Activated T-cell treated with anti-CD3 and anti-CD28 coated beads, Interleukin-2, amount 50 U/mL, for 72 hours (primary cell): ENCODE measurements at places on chromosomes 4 and X.

- DNase-seq = no peak
Observed at GRCh38 chr4:173170182-173170778, 1.7 kb downstream of the GALNT7 start.

GRCh38 chr4:120801137-120801758 is 121.3 kb downstream of the PRDM5 start:
- DNase-seq = no peak

DNA sequence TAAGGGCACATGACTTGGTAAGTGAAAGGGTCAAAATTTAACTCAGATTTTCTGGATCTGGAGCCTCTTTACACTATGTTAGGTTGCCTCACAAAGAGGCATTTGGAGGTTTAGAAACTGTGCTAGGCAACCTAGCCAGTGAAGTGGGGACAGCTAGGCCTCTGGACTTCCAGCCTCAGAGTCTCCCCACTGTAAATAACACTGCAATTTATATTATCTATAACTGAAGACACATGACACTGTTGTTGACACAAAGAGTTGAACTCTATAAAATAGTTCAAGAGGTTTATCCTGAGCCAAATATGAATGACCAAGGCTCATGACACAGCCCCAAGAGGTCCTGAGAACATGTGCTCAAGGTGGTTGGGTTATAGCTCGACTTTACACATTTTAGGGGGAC is 74.9 kb upstream of the IQCM start:
- DNase-seq = no peak

GRCh38 chrX:11272863-11273262 is 20.4 kb upstream of the AMELX start:
- no peak for DNase-seq

DNA sequence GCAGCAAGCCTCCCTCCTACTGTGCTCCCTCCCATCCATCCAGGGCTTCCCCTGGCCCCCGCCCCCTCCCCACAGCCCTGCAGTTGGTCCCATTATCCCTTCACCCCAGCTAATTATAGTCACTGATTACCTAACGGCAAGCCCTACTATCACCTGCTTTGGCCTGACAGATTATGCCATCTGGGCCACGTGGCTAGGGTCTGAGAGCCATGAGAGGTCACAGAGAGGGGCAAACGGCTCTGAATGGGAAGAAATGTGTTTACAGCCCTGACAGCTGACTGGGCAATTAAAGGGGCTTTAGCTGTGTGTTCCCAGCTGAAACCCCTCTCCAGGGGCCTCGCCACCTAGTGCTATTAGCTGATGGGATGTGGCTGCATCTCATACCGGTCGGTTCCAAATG is 134.4 kb upstream of the CPEB2 start:
- DNase-seq = no peak

GRCh38 chr4:17163156-17163771 is 264.8 kb upstream of the LDB2 start:
- DNase-seq = no peak

GRCh38 chr4:151676301-151676700 is 84.5 kb downstream of the GATB start:
- DNase-seq = no peak

DNA sequence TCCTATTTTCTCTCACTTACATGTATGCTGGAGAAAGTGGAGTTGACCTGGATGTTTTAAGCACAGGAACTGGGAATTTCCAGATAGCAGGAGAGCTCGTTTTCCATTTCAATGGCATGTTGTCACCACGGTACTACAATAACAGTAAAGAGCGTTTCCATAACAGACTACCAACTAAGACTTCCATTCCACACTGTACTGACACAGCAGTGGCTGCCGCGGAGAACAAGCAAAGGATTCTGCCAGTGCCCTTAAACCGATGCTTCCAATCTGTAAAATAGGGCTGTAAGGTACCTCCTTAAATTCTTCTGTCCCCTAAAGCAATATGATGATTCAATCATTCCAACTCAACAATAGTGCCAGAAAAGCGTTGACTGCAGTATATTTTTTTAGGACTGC is 143.9 kb downstream of the KLHL13 start:
- DNase-seq = no peak

GRCh38 chrX:103310555-103311398 is at the start of gene BEX2:
Gene BEX2 (minus strand): TSS chrX:103310990. CDS start chrX:103309976, 1,014 bp downstream.
- peak; percentile 85 for DNase-seq

DNA sequence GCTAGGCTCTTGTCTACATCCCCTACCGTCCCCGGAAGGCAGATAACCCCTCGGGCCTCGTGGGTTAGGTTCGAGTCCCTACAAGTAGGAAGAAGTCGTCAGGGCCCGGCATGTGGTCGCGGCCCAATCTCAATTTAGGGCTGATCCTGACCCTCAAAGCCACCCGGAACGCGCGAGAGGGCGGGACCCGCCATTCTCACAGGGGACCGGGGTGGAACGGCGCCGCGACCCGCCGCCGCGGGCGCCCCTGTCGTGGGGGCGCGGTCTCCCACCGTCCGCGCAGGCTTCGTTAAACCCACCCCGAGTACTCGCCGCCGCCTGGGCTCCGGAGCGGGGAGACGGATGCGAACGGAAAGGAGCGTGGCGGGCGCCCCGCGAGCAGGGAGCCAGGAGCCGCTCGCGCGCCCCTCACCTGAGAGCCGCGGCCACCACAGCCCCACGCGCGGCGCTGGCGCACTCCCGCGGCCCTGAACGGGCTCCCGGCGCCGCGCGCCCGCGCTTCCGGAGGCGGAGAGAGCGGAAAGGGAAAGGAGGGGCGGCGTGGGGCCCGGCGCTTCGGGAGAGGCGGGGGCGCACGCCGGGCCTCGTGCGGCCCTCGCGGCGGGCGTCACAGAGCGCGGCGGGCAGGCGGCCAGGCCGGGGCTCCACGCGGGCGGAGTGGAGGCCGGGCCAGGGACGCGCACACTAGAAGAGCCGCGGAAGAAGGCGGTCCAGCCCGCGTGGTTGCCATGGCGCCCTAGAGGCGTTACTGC is at the start of gene CFAP97:
Gene CFAP97 (minus strand): TSS at position 515 of the 752 bp plus-strand sequence. CDS start 12,804 bp downstream, outside the sequence.
- peak; percentile 81 for DNase-seq

DNA sequence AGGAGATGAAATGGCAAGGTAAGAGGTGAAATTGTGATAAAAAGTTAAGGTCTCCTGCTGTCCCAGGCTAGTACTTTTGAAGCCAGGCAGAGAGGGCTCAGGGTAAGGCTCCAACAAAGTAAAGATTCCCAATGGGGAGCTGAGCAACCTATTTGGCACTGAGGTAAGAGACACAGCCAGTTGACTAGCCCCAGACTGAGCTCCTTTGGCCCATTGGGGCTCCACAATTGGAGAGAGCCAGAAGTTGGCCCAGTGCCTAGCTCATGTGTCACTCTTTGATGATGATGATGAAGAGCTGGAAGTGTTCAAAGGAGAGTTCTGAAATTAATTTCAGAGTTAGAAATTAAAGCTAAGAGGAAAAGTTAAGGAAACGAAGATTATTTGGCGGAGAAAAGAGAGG is 94.6 kb downstream of the RLIM start:
- no peak for DNase-seq

DNA sequence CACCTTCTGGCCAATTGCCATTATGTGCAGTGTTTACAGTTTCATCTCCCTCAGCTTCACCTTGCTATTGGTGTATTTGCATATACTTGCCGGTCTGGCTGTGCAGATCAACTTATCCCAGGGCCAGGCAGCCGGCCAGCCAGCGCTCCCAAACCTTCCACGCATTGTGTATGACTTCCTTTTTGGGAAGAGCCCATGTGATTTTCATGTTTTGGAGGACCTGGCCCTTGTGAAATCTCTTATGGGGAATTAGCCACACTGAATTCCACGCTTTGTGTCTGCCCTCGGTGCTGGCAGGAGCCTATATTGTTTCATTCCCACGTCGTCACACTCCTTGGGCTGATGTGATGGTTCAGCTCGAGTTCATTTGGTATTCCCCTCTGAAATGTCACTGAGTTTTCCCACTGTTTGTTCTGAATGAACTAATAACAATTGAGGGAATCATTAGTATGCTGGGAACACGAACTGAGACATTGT is 6.0 kb upstream of the PDLIM3 start:
- no peak for DNase-seq

DNA sequence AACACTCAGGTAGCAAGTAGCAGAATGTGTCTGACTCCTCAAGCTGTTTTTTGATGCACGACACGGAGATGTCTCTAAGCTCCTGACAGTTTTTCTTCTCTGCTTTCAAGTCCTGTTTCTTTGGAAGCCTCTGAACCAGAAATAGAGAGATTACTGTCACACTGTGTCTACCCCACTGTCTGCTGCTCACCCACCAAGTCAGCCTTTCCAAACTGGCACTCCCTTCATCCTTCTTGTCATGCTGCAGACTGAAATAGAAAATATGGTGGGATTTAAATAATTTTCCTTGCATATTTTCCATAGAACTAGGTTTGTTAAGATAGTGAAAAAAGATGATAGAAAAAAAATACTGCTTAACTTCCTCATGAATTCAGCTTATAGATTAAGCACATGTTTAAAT is 102.5 kb upstream of the SPANXN4 start:
- DNase-seq = no peak

- DNase-seq = no peak
Observed at GRCh38 chr4:43682551-43682950, 766.1 kb downstream of the KCTD8 start.

DNA sequence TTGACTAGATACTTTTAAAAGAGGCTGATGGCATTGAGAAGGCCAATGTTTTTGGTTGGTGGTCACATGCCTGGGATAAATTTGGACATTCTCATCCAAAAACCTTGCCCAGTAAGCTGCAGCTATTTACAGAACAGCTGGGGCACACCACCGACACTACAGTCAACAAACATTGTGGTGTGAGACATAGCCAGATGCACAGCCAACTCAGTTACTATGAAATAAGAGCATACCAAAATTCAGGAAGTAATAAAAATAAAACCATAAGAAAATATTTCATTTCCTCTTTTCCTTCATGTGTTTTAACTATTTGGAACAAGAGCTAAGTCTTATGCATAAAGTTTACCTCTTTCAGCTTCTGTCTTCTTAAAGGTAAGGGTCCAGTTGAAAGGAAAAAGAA is 8.8 kb downstream of the PPM1K start:
- no peak for DNase-seq

DNA sequence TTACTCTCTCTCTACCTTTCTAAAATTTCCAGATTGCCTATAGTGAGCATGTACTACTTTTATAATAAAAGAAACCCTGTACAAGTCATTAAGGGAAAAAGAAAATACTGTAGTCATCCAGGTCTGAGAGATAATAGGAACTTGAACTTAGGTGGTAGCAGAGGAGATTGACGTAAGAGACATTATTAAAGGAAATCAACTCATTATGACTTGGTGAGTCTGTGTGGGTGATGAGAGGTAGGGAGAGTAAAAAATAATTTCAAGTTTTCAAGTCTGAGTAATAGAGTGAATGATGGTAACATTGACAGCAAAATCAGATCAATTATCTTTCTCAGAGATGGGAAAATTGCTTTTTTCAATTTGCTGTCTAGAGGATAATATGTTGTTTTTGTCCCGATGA is 44.0 kb upstream of the ZCCHC12 start:
- DNase-seq = no peak

DNA sequence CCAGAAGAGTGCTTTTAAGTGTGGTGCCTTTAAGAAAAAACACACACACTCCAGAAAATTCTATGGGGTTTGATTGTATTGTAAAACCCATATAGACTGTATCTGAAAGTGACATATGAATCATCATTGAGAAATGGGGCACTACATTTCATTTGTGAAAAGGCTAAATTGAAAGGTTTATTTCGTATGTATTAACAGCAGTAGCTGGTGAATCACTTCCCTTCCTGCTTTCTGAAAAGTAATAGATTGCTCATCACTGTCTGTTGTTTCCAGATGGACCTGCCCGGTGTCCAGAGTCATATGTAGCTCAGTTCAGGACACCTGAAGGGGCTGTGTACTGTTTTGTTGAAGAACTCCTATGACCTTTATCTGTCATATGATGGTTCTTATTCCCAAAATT is 28.1 kb upstream of the HPRT1 start:
- DNase-seq = no peak

DNA sequence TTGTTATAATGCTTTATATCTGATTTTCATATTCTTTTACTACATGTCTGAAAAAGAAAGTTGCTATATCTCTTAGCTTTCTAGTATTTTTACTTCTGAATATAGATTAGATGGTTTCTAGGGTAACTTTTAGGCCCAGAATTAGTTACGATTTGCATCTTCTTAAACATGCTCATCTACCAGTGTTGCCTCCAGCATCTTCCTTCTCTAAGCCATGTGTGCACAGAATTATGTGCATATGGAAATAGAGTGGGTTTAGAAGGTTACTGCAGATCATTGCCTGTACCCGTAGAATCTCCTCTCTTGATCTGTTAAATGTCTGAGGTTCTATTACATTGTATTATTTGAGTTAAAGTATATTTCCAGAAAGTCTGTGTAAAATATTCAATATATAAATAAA is 2.5 kb upstream of the TDO2 start:
- no peak for DNase-seq

DNA sequence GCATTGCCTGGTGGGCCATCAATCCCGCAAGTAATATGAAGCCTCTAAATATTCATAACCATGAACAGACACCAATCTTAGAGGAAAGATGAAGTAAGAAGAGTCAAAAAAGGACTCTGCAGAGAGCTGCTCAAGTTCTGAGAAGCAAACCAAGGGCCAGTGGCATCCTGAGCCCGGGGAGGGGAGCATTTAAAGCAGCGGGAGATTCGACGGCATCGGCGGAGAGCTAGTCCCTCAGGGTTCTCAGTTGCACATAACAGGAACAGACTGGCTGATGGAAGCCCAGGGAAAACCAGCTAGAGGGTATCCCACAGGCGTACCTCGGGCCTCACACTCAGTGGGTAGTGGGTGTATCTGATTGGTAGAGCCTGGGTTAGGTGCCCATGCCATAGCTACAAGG is 4.9 kb upstream of the PNMA6E start:
- DNase-seq = no peak

DNA sequence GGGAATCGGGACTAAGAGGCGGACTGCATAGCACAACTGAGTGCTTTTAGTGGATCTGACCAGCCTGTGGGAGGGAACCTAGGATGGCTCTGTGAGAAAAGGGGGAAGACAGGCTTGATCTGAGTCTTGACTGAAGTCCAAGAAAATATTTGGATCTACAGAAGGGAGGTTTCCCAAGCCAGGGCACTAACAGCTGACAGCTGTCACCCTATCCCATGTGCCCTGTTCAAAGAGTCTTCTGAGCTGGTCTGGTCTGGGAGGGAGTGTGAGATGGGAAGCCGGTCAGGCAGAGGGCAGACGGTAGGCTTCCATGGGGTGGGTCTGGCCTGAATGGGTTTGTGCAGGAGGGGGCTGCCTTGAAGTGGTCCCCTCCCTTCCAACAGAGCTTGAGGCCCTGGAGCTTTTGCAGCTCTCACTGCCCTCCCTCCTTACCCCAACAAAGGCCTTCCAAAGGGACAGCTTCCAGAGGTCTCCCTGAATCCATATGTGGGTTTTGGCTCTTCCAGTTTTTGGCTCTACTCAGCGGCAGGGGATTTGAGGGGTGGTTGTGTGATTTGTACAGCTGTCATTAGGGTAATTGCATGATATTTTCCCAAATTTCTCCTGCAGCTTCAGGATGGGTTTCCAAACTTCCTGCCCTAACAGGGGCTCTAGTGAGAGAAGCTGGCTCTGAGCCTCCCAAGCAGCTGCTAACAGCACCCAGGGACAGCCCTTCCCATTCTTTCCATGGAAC is 643.7 kb downstream of the BCOR start:
- DNase-seq = no peak
